ENCODE measurements at places on chromosomes 7 and 10.
A peak's percentile ranks its signal among the peaks of the same experiment; 100 is the strongest.

- DNase-seq = no peak
These were observed 84.4 kb downstream of the GLI3 start for GRCh38 chr7:42152329-42153205.

- DNase-seq = no peak
These were observed 2.3 kb downstream of the DOCK1 start for GRCh38 chr10:126907423-126907970.

DNA sequence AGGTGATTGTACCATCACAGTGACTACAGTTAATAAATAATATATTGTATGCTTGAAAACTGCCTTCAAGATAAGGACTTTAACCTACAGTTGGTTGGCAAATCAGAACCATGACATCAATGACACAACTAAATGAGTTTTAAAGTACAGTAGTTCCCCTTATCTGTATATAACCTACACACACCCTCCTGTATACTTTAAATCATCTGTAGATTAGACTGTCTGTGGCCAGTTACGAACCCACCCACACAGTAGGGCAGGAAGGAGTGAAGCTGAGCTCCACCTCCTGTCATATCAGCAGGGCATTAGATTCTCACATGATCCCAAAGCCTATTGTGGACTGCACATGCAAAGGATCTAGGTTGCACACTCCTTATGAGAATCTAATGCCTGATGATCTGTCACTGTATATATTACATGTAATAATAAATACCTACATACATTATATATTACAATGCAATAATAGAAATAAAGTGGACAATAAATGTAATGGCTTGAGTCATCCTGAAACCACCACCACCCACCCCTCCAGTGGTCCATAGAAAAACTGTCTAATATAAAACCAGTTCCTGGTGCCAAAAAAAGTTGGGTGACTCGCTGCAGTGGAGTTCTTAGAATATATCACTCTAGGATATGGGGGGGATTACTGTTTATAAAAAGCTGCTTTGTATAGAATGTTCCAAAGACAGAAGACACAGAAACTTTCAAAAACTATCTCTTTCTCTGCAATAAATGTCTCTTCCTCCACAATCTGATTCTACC lies 5.6 kb downstream of the TPK1 start:
- DNase-seq = no peak

DNA sequence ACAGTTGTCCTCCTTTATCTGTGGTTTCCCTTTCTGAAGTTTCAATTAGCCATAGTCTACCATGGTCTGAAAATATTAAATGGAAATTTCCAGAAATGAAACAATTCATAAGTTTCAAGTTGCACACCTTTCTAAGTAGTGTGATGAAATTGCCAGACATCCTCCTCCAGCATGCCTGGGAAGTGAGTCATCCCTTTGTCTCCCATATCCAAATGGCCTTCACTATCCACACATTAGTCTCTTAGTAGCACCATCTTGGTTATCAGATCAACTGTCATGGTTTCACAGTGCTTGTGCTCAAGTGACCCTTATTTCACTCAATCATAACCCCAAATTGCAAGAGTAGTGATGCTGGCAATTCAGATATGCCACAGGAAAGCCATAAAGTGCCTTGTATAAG lies 83.4 kb upstream of the PPP1R9A start:
- no peak for DNase-seq

- DNase-seq = peak; percentile 82
These were observed at the start of gene ANKRD2 for GRCh38 chr10:97572214-97572989. TSS of gene ANKRD2 (plus strand) at chr10:97572779. CDS start at chr10:97572789, 10 bp downstream.

DNA sequence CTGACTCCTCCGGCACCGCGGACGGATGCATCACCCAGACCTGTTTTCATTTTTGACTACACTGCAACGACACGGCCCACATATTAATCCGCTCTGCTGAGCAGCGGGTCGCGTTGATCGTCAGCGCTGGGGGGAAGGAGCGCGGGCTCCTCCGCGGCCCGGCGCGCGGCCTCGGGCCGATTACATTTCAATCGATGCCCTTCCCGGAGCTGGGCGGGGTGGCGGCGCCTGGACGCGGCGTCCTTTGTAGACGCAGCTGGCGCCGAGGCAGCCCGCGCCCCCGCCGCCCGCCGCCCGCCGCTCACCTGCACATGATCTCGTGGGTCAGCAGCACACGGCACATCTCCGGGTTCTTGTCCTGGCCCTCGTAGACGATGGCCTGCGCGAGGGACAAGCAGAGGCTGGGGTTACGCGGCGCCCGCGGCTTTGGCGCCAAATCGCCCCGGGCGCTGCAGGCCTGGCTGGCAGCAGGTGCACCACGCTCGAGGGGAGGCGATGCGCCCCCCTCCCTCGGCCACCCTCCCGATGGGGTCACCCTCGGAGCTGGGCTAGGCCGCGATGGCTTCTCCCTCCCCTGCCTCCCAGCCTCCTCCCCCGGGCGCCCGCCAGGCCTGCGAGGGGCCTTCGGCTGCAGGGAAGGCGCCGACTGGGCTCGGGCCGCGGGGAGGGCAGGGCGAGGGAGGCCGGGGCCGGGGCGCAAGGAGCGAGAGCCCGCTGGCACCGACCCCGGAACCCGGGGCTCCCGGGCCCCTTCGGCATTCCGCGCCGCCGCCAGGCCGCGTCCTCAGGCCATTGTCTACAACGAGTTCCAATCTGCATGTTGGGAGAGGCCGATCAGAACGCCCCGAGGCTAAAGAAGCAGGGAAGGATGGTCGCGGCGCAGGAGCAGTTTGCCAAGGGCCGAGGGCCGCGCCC lies 5.2 kb downstream of the EBF3 start:
- DNase-seq = no peak

GRCh38 chr7:150451833-150452461 lies 1.5 kb downstream of the GIMAP8 start:
- peak; percentile 12 for DNase-seq

DNA sequence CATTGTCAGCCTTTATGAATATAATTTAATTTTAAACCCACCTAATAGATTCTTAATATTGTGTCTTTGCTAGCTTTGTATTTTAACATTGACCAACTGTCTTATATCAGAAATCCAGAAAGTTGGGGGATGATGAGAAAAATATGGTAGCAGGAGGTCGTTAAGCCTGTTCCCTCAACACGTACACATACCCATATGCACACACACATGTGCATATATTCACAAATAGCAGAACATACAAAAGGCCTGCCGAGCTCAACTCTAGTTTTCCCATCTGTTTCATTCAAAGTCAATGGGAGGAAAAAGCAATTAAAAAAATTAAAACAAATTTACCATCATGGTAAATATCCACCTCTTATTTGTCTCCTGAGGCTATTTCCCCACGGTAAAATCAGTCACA lies 25.9 kb upstream of the PTPRZ1 start:
- no peak for DNase-seq

GRCh38 chr7:136956671-136957070 lies 88.2 kb downstream of the CHRM2 start:
- no peak for DNase-seq

DNA sequence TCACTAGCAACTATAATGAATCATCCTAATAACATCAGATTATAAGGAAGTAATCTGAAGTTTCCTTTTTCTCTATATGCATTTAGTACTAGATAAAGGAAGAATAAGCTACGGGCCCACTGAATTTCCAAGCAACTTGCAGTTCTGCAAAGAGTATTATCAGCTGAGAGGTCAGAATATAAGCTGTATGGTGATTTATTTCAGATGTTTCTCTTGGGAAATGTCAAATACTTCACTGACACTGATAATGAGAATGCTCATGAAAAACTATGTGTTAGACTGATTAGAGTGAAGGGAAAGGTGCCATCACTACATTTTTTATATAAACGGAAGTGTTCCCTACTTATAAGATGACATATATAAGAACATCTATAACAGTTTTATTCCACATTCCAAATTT lies 251.2 kb upstream of the HGF start:
- DNase-seq = no peak

DNA sequence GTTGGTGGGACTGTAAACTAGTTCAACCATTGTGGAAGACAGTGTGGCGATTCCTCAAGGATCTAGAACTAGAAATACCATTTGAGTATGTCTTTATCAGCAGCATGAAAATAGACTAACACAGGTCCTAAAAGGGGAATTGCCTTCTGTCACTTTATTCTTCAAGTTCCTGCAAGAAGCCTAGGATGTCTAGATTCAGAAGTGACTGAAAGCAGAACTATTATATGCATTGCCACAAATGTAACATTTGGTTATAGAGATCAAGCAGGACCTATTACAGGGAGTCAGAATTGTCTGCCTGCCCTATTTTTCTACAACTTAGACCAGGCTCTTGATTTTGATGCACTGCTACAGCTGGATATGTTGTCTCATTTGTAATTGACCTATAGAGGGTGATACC lies 364.7 kb downstream of the SORCS1 start:
- DNase-seq = no peak

- no peak for DNase-seq
These were observed 330.9 kb upstream of the ZNF32 start for GRCh38 chr10:43979551-43979950.

DNA sequence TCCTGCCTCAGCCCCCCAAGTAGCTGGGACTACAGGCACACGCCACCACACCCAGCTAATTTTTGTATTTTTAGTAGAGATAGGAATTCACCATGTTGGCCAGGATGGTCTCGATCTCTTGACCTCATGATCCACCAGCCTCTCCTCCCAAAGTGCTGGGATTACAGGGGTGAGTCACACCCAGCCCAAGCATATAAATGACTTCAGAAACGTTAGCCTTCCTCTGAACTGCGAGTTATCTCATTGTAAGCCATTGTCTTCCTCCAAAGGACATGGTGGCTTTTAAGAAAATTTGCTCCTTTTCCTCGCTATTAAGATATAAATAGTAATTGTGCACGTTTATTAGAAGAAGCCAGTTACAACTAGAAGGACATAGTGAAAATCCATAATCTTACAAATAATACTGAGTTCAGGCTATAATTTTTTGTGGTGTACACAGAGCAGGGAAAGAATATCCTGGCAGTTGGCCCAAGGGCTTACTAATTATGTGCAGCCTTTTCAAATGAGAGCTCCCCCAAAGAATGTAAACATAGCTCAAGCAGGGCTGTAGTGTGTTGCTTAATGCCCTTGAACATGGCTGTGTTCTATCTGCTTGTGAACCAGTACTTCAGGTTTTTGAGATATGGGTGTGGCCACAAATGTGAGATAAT lies 495.8 kb downstream of the PARD3 start:
- DNase-seq = no peak

GRCh38 chr10:57692255-57692980 lies 575.3 kb downstream of the IPMK start:
- DNase-seq = no peak

DNA sequence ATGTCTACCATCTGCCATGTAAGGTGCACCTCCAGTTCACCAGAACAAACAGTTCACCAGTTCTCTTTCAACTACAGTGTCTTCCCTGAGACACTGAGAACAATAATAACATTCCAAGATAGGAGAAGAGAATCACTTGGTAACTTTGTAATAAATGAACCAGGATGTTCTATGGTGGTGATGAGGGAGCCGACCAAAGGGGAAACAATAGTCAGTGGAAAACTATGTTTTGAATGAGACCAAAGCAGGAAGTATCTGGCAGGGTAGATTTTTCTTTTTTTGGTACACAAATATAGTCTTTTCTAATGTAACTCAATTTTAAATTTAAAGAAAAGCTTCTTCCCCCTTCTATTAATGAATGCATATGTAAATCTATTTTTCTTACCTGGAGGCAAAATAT lies 20.0 kb downstream of the HYAL4 start:
- DNase-seq = no peak

DNA sequence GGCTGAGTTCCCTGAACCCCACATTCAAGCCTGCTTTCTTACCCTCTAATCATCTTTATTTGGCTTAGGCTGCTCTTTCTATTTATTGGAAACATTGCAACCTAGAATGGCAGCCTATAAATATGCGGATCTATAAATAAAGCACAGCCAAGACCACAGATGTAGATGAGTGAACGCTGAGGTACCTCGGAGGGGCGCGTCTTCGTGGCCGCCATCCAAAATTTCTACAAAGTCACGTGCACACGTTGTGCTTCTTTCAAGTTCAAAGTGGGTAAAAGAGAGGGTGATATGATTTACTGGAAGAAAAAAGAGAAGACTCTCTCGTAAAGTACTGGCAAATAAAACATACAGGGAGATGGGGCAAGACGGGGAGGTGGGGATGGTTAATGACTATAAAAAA lies 132.6 kb upstream of the RSU1 start:
- no peak for DNase-seq

DNA sequence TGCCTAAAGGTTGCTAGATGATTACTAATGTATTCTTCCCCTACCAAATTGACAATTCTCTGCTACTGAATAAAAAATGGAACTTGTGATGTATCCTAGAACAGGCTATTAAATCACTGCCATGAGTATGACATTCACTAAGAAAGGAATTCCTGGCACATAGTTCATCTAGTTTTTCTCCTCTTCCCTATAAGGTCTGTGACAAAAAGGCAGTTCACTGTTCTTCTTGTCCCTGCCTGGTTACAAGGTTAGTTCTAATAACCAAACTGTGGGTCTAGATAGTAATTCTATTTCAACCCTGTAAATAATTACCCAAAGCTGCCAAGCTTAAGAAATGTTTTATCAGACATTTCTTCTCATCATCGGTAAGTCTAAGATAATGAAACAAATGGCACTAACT lies 245.6 kb downstream of the BICC1 start:
- DNase-seq = no peak

DNA sequence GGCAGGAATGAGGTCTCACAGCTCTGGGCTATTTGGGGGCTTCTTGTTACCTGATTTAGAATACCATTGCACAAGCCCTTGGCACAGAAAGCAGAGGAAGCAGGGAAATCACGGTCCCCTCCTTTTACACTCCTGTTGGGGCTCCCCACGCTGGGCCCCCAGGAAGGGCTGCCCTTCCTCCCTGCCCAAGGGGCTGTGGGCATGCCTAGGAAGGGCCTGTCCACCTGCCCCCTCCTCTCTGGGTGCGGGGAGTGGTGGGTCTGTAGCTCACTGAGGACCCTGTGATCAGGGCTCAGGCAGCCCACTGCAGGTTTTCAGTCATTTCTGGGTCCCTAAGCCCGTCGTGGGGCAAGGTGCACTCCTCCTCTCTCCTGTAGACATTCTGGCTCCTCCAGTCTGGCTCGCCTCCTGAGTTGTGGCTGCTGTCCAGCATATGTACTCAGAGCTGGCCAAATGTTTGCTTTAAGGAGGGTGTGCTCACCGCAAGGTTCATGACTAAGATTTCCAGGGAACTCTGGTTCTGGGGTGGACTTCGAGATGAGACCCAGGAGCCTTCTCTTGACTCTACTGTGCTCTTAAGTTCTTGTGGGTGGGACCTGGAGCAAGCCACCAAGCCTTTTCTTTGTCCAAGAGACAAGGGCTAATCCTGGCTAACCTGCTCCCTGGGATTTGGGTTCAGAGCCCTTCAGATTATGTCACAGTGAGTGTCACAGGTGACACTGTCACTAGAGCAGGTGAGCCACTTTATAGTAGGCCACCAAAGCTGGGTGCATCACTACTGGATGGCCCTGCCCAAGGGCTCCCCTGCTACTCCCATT lies 56.0 kb downstream of the TACR2 start:
- DNase-seq = no peak

DNA sequence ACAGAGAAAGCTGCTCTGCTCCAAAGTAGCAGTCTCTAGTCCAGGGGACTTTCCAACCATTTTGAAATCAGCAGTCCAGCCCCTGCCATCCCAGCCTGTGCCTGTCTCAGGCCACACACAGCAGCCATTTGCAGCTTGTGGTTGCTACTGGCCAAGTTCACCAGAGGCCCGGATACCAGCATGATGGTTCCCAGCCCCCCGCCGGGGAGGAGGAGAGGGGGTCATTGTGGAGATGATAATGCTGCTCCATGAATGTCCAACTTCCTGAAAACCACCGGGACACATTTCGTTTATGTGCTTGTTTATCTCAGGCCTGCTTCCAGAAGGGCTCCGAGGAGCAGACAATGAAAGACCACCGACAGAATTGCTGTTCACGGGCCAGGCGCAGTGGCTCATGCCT lies 160.0 kb downstream of the UBE2H start:
- no peak for DNase-seq

- DNase-seq = no peak
These were observed 75.2 kb downstream of the PPP1R3C start for GRCh38 chr10:91557651-91558111.
